ENCODE measurements at places on chromosomes 13 and 19. TPM values are rescaled to one million over a fixed set of nuclear protein-coding genes. Genes with fewer than 3 reads are reported as not detected.

C2CD4C gene
- 0.21 TPM for total RNA-seq

AMER2 gene
- total RNA-seq: 1.4 TPM

KIR3DL1 gene
- total RNA-seq: 0.22 TPM

SPRY2 gene
- 80.4 TPM for total RNA-seq

GAS6 gene
- 503 TPM for total RNA-seq

CPB2 gene
- not detected for total RNA-seq

ZNF534 gene
- 8.4 TPM for total RNA-seq

UGGT2 gene
- total RNA-seq: 62.4 TPM

USP12 gene
- total RNA-seq: 20.7 TPM

SULT2A1 gene
- not detected for total RNA-seq

SIGLEC5 gene
- total RNA-seq: 2.1 TPM
